ENCODE measurements at places on chromosomes 16 and 17. TPM values are rescaled to one million over a fixed set of nuclear protein-coding genes. Genes with fewer than 3 reads are reported as not detected.
A peak's percentile ranks its signal among the peaks of the same experiment; 100 is the strongest.

DNA sequence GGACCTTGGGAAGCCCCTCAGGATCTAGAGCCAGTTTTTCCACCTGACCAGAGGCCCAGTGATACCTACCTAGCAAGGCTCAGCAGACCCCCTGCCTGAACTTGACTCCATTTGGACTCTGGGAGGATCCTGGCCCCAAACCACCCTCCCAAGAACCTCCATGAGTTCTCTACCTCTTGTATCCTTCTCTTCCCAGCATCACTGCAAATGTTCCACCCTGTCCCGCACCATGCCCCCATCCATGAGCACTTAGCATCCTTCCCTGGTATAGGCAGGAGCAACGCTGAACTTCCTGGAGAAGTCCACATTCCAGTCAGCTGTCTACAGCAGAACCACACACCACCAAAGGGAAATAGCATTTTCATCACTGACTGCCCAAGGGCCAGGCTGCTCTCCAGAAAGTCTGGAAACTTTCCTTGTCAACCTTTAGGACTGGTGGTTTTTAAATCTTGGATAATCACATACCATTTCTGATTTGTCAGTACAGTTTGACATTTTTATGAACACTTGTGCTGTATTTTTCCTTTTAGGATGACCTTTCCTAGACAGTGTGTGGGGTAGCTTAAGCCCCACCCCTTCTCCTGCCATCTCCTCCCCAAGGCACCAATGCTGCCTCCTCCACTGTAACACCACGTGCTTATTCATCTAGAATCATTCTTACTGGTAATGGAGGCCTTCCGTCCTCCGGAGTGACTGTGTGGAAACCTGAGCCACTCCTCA lies 13.9 kb downstream of the EIF4A3 start:
- H3K4me1 ChIP-seq = no peaks in the 10 kb centered on the region
- no peak overlapping the region for H3K27ac ChIP-seq
- DNase-seq = no peak
- H3K4me3 ChIP-seq = no peak overlapping the region
- no peaks in the 10 kb centered on the region for H3K27me3 ChIP-seq

DNA sequence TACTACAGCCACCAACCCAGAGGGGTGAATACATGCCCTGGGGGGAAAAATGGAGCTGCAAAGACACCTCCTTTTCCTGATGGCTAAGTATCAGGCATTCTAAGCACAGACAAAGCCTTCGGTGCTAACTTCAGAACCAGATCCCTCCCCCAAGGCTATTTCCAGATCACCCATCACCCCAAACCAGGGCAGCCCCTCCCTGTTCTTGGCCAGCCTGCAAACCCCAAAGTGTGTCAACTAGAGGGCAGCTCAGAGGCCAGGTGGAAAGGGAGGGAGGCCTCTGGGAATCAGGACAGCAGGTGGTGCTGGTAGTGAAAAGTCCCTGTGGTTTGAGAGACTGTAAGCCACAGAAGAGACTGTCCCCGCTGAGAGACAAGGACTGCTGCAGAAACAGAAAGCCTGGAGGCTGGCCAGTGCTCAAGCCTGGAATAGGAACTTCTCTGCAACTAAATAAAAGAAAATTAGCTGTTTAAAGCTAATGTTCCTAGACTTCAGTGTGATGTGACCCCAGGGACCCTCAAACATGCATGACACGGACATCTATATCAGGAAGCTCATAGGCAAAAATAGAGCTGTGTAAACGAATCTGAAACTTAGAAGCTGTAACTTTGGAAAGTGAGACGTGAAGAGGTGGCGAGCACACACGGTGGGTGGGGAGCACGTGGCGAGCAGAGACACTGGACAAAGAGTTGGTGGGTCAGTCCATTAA lies 9.1 kb downstream of the TUBG1 start:
- no peak overlapping the region for H3K4me3 ChIP-seq
- no peak for DNase-seq
- H3K4me1 ChIP-seq = no peaks in the 10 kb centered on the region

- no peak overlapping the region for H3K27ac ChIP-seq
- no peaks in the 10 kb centered on the region for H3K27me3 ChIP-seq
- no peaks in the 10 kb centered on the region for H3K36me3 ChIP-seq
Measured at GRCh38 chr16:12575288-12575687, 228.4 kb downstream of the CPPED1 start.

DNA sequence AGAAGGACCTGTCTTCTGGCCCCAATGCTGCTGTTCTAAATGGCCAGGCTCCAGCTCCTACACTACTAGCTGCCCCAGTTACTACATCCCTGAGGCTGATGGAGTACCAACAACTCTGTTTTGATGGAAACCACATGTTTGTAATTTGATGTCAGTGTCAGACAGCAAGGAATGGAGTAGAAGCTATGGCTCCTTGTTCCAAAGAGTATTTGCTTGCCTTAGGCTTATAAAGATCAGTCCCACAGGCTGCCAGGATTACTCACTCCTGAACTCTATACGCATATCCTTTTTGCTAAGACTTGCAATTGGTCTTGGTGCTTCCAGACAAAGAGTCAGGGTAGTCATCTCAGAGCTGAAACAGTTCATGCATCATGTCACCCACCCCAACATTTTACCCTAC lies 139.6 kb downstream of the HS3ST3A1 start:
- H3K4me1 ChIP-seq = no peaks in the 10 kb centered on the region
- no peaks in the 10 kb centered on the region for H3K36me3 ChIP-seq
- H3K4me3 ChIP-seq = no peak overlapping the region

GRCh38 chr16:50573279-50573678 lies 25.1 kb downstream of the NKD1 start:
- H3K4me1 ChIP-seq = no peaks in the 10 kb centered on the region
- H3K4me3 ChIP-seq = no peak overlapping the region
- no peaks in the 10 kb centered on the region for H3K36me3 ChIP-seq
- H3K27ac ChIP-seq = no peak overlapping the region
- H3K27me3 ChIP-seq = no peaks in the 10 kb centered on the region

- H3K4me3 ChIP-seq = peak overlapping the region; percentile 63
- no peak for DNase-seq
- no peaks in the 10 kb centered on the region for H3K27me3 ChIP-seq
- peaks cover 58% of the 10 kb centered on the region for H3K4me1 ChIP-seq
Measured at GRCh38 chr17:73232587-73233373, 28.9 kb downstream of the CPSF4L start.

DNA sequence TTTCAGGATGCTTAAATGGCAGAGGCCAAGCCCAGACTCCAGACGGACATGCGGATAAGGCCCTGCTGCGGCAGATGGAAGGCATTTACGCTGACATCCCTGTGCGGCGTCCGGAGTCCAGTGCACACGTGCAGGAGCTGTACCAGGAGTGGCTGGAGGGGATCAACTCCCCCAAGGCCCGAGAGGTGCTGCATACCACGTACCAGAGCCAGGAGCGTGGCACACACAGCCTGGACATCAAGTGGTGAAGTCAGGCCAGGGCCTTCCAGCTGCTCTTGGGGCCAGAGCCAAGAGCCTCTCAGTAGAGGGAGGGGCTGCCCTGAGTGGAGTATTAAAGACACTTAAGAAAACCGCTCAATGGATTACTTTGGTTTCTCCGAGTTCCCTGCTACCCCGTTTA lies 29.4 kb downstream of the NARF start:
- H3K27me3 ChIP-seq = no peaks in the 10 kb centered on the region
- H3K4me3 ChIP-seq = no peak overlapping the region
- H3K36me3 ChIP-seq = peaks cover 31% of the 10 kb centered on the region
- no peak for DNase-seq
- no peak overlapping the region for H3K27ac ChIP-seq

- no peaks in the 10 kb centered on the region for H3K27me3 ChIP-seq
- DNase-seq = no peak
Measured at GRCh38 chr16:78421181-78421708, 321.8 kb downstream of the WWOX start.

The KCNG4 gene
- total RNA-seq = not detected

The NKIRAS2 gene
- 19.7 TPM for total RNA-seq

The TSPOAP1 gene
- total RNA-seq = 19.1 TPM

The ABCC12 gene
- not detected for total RNA-seq

The ZNF750 gene
- not detected for total RNA-seq

The CSNK2A2 gene
- 63.5 TPM for total RNA-seq
